ENCODE measurements at places on chromosomes 6 and 20.

DNA sequence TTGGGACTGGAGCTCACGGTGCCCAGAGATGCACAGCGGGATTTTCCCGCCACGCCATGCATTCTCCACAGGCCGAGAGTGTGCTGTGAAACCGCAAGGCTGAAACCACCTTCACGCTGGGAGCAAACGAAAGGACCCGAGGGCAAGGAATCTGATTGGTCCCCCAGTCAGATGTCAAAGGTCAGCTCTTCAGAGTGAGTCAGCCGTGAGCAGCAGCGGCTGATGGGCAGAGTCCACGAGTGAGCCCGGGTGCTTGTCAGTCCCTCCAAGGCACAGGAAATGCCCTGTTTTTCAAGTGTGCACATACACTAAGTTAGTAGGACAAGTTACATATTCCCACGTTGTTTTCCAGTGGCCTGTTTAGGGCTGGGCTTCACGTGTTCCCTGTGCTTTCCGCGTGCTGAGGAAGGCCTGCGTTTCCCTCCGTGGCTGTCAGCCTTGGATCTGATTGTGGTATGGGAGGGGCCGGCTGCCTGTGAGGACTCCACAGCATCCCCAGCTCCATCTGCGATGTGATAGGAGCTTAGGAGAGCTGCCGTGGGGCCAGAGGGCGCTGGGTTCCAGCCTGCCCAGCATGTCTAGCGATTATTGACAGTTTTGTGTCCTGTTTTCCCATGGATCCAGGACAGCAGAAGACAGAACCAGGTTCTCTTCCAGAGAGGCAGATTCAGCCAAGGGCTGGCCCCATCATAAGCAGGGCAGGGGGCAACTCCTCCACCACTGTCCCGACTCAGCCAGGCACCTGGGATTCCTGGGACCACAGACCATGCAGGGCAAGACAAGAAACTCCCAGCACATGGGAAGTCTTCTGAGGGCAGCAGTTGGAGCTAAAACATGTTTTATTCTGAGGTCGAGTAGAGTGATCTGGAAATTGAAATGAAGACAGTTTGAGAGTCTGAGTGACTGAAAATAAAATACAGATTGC lies 38.2 kb upstream of the FRMD1 start:
- DNase-seq: no peak
- no peaks in the 10 kb centered on the region for H3K27me3 ChIP-seq
- no peaks in the 10 kb centered on the region for H3K4me1 ChIP-seq
- no peak overlapping the region for H3K27ac ChIP-seq

GRCh38 chr20:7323957-7324356 lies 556.5 kb downstream of the BMP2 start:
- no peak overlapping the region for H3K4me3 ChIP-seq
- no peak for DNase-seq
- H3K36me3 ChIP-seq: no peaks in the 10 kb centered on the region

GRCh38 chr6:100126790-100127484 lies 132.9 kb upstream of the MCHR2 start:
- H3K36me3 ChIP-seq: no peaks in the 10 kb centered on the region
- H3K4me3 ChIP-seq: no peak overlapping the region
- H3K27ac ChIP-seq: no peak overlapping the region
- no peak for DNase-seq

GRCh38 chr6:43673444-43674084 lies 14.0 kb downstream of the MRPS18A start:
- no peaks in the 10 kb centered on the region for H3K27me3 ChIP-seq
- H3K4me1 ChIP-seq: peaks cover 23% of the 10 kb centered on the region
- H3K36me3 ChIP-seq: no peaks in the 10 kb centered on the region
- no peak overlapping the region for H3K4me3 ChIP-seq
- DNase-seq: no peak
